ENCODE measurements at places on chromosomes 7 and 10.

- no peak for DNase-seq
Measured at GRCh38 chr10:125141860-125142484, 18.4 kb downstream of the CTBP2 start.

DNA sequence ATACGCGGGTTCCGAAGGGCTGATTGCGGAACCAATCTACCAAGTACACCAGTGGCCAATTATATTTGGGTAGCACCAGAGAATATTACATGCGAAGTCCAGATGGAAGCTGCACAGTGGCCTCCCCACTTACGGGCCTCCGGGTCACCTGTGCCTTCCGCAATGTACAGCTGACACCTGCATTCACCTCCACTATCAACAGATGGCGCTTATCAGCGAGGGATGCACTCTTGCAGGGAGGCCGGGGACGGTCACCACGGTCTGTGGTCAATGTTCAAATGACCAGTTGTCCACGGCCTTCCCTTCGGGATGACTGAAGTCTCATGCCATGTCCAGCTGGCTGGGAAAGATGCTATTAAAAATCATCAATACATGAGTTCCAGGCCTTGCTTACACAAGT is 47.6 kb downstream of the SLIT1 start:
- DNase-seq = no peak

- no peak for DNase-seq
Measured at GRCh38 chr10:103692952-103693811, 162.2 kb downstream of the SH3PXD2A start.

- DNase-seq = no peak
Measured at GRCh38 chr7:118005026-118005425, 131.8 kb upstream of the CTTNBP2 start.

GRCh38 chr10:25206693-25207414 is 32.1 kb downstream of the GPR158 start:
- DNase-seq = no peak

DNA sequence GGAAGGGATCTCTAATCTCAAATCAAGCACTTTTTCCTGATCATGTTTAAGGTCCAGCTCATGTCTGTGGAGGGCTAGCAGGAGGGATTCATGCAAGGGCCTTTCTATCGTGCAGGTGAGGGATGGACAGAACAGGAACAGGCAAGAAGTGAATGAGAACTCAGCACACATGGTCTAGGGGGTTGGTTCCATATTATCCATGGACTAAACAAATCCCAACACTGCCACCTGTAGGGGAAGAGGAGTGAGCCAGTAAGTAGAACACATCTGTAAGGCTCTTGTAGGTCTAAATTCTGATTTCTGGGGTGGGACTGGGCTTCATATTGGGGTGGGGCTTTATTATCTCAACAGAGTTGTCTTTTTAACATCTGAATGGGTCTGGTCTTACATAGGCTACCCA is 138.0 kb upstream of the TARP start:
- DNase-seq = no peak

GRCh38 chr7:142867097-142867378 is 12.2 kb downstream of the EPHB6 start:
- no peak for DNase-seq

All from stimulated activated CD4-positive, alpha-beta T cell treated with anti-CD3 and anti-CD28 coated beads, Interleukin-15, amount 100 ng/mL, for 1 hour (primary cell).